ENCODE measurements at places on chromosomes 7 and 10. TPM values are rescaled to one million over a fixed set of nuclear protein-coding genes. Genes with fewer than 3 reads are reported as not detected.

Gene CYP3A4
- total RNA-seq: not detected

Gene OR2A12
- total RNA-seq: not detected

Gene GPR146
- 5.1 TPM for total RNA-seq

Gene HDAC9
- total RNA-seq: 21.7 TPM

Gene POU6F2
- not detected for total RNA-seq

Gene BAG3
- 12.7 TPM for total RNA-seq

Gene VOPP1
- total RNA-seq: 74.6 TPM

Gene CHN2
- total RNA-seq: under 0.01 TPM

Gene BMPER
- 9.7 TPM for total RNA-seq

Gene CC2D2B
- total RNA-seq: 0.36 TPM

Gene PSD
- 0.72 TPM for total RNA-seq

Gene SND1
- 257 TPM for total RNA-seq

Gene SORCS1
- total RNA-seq: not detected

Gene HSPA14
- 11.9 TPM for total RNA-seq

Gene CUTC
- 11.8 TPM for total RNA-seq

Gene SOSTDC1
- total RNA-seq: under 0.01 TPM

Gene CTNNA3
- not detected for total RNA-seq

Gene SORCS3
- not detected for total RNA-seq

Gene EPHA1
- not detected for total RNA-seq

Gene WEE2
- not detected for total RNA-seq

Gene MUC12
- 0.59 TPM for total RNA-seq

Gene CH25H
- total RNA-seq: 13.0 TPM

Gene EN2
- total RNA-seq: under 0.01 TPM

Gene KNDC1
- under 0.01 TPM for total RNA-seq

Gene NEUROG3
- total RNA-seq: not detected

Gene TLL2
- 0.36 TPM for total RNA-seq

Gene STEAP2
- 9.8 TPM for total RNA-seq

Gene KCND2
- total RNA-seq: 9.4 TPM

Gene OPN4
- not detected for total RNA-seq

Gene KLF14
- not detected for total RNA-seq

Gene TUBAL3
- not detected for total RNA-seq

Gene METTL27
- total RNA-seq: 8.7 TPM

Gene CHAT
- not detected for total RNA-seq

Gene SPDYE8
- not detected for total RNA-seq

Gene MTURN
- total RNA-seq: 32.1 TPM

Gene SAP25
- not detected for total RNA-seq

Gene CYP2C9
- total RNA-seq: not detected

Gene CLRN3
- not detected for total RNA-seq

Gene PTPRZ1
- total RNA-seq: under 0.01 TPM

Gene CHST15
- total RNA-seq: 22.8 TPM

Gene C10orf143
- total RNA-seq: 2.5 TPM

Gene PPIA
- 1,612 TPM for total RNA-seq

Gene HECW1
- 2.9 TPM for total RNA-seq

Gene NPFFR1
- not detected for total RNA-seq

Gene C7orf33
- total RNA-seq: not detected

Gene SGCE
- total RNA-seq: 59.8 TPM

Gene ZNF425
- 4.7 TPM for total RNA-seq

Gene CYP2C8
- 0.29 TPM for total RNA-seq

Gene POP7
- total RNA-seq: 25.7 TPM

Gene SPDYE2B
- total RNA-seq: not detected

Gene PRTFDC1
- total RNA-seq: 5.3 TPM

All from osteoblast (primary cell).